Osteoblast (primary cell): ENCODE measurements at places on chromosomes 6 and 20.

DNA sequence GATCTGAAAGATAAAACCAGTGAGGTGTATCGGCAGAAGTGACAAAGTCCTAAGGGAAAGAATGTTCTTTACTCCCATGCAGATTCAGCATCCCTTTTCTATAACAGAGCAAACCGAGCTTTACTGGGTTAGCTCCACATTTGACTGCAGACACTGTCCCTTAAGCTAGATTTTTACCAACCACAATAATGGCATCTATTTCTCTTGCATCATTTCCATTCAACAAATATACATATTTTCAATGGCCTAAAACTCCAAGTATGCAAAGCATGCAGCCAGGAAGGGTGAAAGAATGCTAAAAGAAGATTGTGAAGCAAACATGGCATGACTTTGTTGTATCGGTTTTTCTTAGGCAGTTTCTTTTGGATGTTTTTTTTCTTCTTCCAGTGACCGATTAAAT is 255.4 kb downstream of the OGFRL1 start:
- H3K27ac ChIP-seq: peak overlapping the region; percentile 53
- no peaks in the 10 kb centered on the region for H3K36me3 ChIP-seq
- H3K4me1 ChIP-seq: peaks cover 15% of the 10 kb centered on the region
- H3K4me3 ChIP-seq: no peak overlapping the region
- no peak for DNase-seq
- H3K27me3 ChIP-seq: no peaks in the 10 kb centered on the region

DNA sequence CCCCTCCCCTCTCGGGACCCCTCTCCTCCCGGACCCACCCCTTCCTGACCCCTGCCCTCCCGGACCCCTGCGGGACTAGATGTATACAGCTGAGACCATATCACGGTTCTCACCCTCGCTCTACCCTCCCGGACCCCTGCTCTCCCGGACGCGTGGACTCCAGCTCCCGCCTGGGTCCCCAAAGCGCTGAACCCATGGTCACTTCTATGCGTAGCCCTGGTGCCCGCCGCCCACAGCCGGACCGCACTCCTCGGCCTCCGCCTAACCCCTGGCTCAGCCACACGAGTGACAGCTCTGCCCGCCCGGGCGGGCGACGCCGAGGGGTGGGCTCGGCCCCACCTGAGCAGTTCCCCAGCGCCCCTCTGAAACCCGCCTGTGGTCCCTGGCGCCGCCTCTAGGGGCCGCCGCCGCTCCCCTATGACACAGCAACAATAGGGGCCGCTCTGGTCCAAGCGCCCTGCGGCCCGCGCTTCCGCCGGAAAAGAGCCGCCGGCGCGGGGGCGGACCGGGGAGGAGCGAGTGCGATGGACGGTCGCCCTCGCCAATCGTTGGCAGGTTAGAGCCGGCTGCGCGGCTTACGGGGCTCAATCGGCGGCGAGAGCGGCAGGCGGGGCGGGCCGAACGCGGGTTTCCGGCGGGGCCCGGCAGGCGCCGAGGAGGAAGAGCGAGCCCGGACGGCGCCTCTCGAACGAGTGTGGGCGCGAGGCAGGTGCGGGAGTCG is at the start of gene ADRM1:
Gene ADRM1 (plus strand): TSS at position 657 of the 721 bp plus-strand sequence. CDS start 572 bp downstream, outside the sequence.
- no peaks in the 10 kb centered on the region for H3K27me3 ChIP-seq
- peak; percentile 100 for DNase-seq
- H3K4me1 ChIP-seq: peaks cover 18% of the 10 kb centered on the region
- peak within 1 kb of the TSS; percentile 84 for H3K27ac ChIP-seq
- H3K4me3 ChIP-seq: peak within 1 kb of the TSS; percentile 93
- peaks cover 25% of the 10 kb centered on the region for H3K36me3 ChIP-seq

DNA sequence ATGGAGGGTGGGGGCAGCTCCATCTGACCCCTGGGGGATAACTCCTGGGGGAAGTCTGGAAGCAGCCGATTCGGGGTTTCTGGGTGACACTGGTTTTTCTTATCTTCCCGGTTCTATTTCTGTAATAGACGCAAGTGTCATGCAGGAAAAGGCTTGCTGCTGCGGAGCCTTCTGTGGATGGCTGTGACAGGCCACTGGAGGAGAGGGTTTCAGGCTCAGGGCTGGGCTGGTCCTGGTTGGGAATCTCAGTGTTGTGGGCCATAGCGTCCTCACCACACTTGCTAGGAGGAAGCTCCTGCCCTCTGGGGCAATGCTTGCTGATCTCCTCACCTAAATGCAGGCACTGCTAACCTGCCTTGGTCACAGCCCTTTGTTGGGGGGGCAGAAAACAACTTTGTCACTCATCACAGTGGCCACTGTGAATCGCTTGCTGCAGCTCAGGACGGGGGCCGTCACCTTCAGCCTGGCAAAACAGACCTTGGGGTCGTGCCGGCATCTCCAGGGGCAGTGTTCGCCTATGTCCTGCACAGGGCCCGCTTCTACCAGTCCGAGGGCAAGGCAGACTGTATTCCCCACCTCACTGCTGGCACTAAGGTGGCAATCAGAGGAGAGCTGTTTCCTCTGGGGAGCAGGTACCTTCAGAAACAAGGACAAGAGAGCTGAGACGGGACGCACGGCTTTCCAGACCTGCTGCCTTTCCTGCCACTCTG is 4.4 kb upstream of the TUBB1 start:
- DNase-seq: peak; percentile 25
- H3K4me1 ChIP-seq: peaks cover 29% of the 10 kb centered on the region

- peaks cover 5% of the 10 kb centered on the region for H3K4me1 ChIP-seq
- H3K27me3 ChIP-seq: no peaks in the 10 kb centered on the region
- no peak for DNase-seq
- no peaks in the 10 kb centered on the region for H3K36me3 ChIP-seq
- no peak overlapping the region for H3K27ac ChIP-seq
These were observed 181.2 kb downstream of the ISM1 start for GRCh38 chr20:13402171-13402760.

DNA sequence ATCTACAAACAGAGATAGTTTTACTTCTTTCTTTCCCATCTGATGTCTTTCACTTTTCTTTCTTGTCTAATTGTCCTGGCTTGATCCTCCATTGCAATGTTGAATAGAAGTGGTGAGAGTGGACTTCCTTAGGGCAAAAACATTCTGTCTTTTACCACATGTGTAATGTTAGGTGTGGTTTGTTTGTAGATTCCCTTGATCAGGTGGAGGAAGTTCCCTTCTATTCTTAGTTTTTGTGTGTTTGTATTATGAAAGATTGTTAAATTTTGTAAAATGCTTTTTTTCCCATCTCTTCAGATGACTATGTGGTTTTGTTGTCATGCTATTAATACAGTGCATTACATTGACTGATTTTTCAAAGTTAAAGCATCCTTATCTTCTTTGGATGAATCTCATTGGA is 41.6 kb upstream of the DUSP22 start:
- H3K27me3 ChIP-seq: no peaks in the 10 kb centered on the region
- H3K36me3 ChIP-seq: no peaks in the 10 kb centered on the region
- H3K4me1 ChIP-seq: no peaks in the 10 kb centered on the region
- no peak overlapping the region for H3K27ac ChIP-seq
- DNase-seq: no peak

DNA sequence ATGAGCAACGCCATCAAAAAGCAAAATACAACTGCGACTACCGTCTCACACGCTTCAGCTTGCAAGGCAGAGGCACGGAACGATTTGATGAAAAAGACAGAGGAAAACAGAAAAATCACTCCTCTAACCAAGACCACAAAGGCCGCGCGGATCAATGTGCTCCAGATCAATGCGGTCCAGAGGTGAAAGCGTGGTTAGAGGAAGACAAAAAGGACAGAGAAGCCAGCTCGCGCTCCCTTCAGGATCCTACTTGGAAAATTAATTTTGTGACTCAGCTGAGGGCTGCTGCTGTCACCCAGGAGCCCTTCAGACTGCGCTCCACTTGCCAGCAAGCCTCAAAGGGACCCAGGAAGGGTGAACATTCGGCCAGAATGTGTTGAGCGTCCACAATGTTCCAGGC is 140.2 kb upstream of the RPS6KA2 start:
- no peaks in the 10 kb centered on the region for H3K4me1 ChIP-seq
- no peak overlapping the region for H3K4me3 ChIP-seq
- H3K27ac ChIP-seq: no peak overlapping the region
- no peaks in the 10 kb centered on the region for H3K36me3 ChIP-seq
- H3K27me3 ChIP-seq: peaks cover 10% of the 10 kb centered on the region
- no peak for DNase-seq

DNA sequence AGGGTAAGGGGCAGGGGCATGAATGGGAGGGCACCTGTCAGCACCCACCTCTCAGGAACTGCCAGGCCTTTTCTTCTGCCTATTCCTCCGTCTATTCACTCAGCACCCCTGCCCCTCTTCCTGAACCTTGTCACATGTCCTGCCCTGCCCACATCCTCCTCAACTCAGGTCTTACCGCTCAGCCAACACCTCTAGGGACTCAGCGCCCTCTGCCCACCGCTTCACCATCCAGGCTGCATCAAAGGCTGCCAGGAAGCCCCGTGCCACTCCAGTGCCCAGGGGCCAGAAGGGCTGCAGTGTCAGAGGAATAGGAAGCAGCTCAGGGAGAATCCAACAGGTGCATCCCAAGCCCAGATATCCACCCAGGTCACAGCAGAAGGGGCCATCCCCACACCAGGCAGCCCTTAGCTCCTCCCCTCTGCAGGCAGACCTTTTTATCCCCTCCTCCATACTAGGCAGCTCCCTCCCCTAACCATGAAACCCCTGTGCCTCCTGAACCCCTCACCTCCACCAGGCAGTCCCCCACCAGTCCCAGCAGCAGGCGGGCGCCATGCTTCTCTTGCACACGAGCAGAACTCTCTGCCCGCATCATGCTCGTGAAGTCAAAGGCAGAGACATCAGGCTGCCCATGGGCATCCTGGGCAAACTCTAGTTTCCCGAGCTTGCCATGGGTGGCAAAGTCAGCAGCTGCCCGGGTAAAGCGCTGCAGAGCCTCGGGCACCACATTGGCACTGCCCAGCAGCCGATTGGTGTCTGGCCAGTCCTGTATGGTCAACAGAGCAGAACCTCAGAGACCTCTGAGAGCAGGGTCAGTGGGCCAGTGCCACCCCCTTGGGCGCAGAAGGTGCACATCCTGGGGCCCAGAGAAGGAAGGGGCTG is 5.5 kb downstream of the MICAL1 start:
- H3K4me3 ChIP-seq: no peak overlapping the region
- H3K27me3 ChIP-seq: no peaks in the 10 kb centered on the region
- H3K4me1 ChIP-seq: no peaks in the 10 kb centered on the region

DNA sequence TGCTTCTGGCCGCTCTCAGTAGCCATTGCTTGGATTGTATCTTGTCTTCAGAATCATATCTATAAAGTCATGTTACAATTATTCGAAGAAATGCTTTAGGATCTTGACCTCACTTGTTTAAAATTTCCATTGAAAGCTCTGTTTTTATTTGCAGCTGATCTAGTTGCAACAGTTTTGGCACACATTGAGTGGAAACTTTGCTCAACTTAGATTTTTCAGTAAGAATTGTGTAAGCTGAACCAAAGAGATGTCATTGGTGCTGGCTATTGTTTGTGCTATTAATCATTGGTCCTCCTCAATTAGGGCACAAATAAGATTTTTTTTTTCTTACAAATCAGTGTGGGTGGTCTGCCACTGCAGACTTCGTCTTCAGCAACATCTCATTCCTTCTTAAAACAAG is 649.2 kb downstream of the MMUT start:
- no peaks in the 10 kb centered on the region for H3K36me3 ChIP-seq
- no peaks in the 10 kb centered on the region for H3K27me3 ChIP-seq
- DNase-seq: no peak
- no peak overlapping the region for H3K4me3 ChIP-seq
- no peak overlapping the region for H3K27ac ChIP-seq

GRCh38 chr6:55100686-55101085 is 73.6 kb upstream of the HCRTR2 start:
- H3K4me1 ChIP-seq: no peaks in the 10 kb centered on the region
- H3K36me3 ChIP-seq: no peaks in the 10 kb centered on the region
- no peak overlapping the region for H3K4me3 ChIP-seq
- DNase-seq: no peak
- H3K27ac ChIP-seq: no peak overlapping the region
